ENCODE measurements at places on chromosomes 1 and 21. TPM values are rescaled to one million over a fixed set of nuclear protein-coding genes. Genes with fewer than 3 reads are reported as not detected.

SPATA46 gene
- total RNA-seq: not detected

CHI3L2 gene
- total RNA-seq: 10.9 TPM

DYNLT5 gene
- not detected for total RNA-seq

DNA sequence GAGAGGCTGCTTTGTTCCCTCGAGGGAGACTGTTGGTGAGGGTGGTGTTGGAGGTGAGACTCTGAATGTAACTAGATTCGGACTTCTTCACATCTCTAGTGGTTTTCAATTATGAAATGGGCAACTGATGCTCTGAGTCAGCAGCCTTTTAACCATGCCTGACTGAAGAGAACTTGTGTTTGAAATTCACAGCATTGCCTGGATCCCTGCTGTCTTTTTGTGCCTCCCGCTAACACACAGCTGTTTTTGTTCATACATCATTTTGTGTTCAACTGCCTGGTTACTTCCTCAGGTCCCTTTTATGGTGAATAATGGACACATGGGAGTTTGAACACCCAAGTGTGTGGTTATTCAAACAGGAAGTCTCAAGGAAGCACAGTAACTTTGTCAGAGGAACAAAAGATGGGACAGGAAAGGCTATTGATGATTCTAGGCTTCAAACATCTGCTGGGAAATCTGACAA, 16.8 kb downstream of the LAMC1 start:
- no peak for DNase-seq

DNA sequence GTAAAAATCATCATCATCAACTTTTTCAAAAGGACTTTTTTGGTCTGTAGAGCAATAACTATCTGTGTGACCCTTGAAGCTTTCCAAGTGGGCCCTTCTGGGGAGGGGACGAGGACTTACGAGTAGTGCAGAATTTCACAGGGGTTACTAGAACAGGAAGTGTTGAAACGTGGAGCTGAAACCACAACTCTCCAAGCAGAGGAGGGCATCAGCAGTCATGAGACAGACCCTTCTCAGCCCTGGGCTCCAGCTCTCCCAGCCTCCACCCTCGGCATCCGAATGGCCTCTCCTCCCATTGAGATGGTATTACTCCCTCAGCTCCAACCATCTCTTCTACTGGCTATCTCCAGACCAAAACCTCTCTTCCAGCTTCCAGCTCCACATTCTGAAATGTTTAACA, 3.6 kb downstream of the FAM89A start:
- no peak for DNase-seq

LCE2A gene
- not detected for total RNA-seq

COL8A2 gene
- total RNA-seq: 0.15 TPM

DNA sequence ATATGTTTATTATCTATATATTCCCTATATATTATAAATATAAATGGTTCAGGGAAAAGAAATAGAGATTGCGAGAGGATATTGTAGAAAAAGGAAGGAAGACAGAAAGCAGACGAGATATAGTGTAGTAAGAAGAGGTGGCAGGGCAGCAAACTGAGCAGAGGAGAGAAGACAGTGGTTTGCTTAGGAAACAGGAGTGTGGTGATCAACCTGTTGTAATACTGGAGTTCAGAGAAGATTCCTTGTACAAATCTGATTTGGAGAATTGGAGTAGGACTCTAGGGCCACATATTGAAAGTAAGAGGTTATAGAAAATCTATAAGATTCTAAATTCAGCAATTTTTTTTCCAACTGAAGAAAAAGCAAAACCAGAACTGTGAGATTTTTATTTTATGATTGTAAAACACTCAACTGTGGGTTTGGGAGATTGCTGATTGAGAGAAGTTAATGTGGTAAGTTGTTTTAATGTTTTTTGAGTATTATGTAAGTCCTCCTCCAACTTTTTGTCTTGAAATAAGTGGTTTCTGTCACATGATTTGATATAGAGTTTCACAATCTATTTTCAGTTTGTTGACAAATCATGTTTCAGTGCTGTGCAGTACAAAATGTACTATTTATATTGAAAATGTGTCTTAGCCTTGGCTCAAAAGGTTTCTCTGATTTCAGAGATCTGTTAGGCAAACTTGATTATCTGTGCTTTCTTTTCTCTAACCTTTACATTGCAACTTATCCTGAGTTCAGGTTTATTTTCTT, 9.6 kb upstream of the AMY2B start:
- DNase-seq: no peak

DNA sequence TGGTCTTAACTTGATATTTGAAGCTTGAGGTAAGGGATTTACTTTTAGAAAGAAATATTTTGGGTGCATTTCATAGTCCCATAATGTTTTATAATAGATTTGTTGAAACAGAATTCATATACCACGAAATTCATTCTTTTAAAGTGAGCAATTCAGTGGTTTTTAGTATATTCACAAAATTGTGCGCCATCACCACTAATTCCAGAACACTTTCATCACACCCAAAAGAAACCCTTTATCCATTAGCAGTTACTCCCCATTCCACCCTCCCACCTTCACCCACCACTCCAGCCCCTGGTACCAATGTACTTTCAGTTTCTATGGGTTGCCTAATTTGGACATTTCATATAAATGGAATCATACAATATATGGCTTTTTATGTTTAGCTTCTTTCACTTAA, 38.9 kb upstream of the DMRTB1 start:
- no peak for DNase-seq

- no peak for DNase-seq
Measured at GRCh38 chr1:215192306-215192705, 109.8 kb downstream of the KCNK2 start.

- DNase-seq: no peak
Measured at GRCh38 chr1:68453060-68453670, 3.4 kb upstream of the RPE65 start.

DNA sequence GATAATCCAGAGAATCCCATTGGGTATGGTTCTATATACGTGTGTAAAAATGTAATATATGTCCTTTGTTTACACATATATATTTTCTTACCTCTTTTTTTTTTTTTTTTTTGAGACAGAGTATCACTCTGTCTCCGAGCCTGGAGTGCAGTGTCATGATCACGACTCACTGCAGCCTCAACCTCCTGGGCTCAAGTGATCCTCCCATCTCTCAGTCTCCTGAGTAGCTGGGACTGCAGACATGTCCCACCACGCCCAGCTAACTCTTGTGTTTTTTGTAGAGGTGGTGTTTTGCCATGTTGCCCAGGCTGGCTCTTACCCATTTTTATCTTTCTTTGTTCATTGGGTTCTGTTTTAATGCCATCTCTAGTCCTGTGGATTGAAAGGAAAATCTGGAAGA, 59.5 kb downstream of the ZBTB17 start:
- DNase-seq: no peak

RPS27 gene
- total RNA-seq: 4,724 TPM

GRCh38 chr1:53398091-53398490, 61.1 kb upstream of the DMRTB1 start:
- DNase-seq: no peak

DNA sequence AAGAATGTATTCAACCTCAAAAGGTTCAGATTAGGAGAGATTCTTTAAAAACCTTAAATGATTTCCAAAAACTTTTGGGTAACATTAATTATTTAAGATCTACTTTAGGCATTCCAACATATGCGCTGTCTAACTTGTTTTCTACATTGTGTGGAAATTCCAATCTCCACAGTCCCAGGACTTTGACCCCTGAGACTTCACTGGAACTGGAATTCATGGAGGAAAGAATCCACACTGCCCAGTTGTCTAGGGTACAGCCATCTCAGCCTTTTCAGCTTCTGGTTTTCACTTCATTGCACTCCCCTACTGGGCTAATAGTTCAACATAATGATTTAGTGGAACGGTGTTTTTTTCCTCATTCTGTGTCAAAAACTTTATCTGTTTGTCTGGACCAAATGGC, 161.5 kb downstream of the IER5 start:
- no peak for DNase-seq

PLA2G2D gene
- total RNA-seq: not detected

- DNase-seq: no peak
Measured at GRCh38 chr1:159755451-159756007, 25.2 kb upstream of the DUSP23 start.

GNG12 gene
- total RNA-seq: 0.44 TPM

GRCh38 chr1:48570568-48570967, 98.6 kb upstream of the SPATA6 start:
- no peak for DNase-seq
